ENCODE measurements at places on chromosomes 4 and X.

GRCh38 chrX:14843666-14844065, 29.2 kb downstream of the FANCB start:
- no peak for DNase-seq

DNA sequence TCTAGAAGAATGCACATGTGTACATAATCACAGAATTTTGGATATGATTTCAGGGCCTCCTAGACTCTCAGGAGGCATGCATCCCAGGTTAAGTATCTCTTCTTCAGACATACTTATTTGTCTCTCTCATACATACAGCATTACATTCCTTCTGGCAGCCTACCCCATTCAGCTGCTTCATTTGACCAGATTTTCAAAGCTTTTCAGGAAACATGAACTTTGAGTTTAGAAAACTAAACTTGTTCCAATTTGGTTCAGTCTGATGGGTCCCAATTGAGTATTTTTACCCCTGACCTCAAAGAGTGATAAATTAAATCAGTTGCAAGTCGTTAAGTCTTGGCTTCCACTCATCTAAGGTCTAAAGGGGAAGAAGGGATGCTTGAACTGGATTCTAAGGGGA, 330.9 kb downstream of the ARHGAP24 start:
- no peak for DNase-seq

GRCh38 chr4:149983401-149983800, 94.8 kb upstream of the DCLK2 start:
- DNase-seq: no peak

DNA sequence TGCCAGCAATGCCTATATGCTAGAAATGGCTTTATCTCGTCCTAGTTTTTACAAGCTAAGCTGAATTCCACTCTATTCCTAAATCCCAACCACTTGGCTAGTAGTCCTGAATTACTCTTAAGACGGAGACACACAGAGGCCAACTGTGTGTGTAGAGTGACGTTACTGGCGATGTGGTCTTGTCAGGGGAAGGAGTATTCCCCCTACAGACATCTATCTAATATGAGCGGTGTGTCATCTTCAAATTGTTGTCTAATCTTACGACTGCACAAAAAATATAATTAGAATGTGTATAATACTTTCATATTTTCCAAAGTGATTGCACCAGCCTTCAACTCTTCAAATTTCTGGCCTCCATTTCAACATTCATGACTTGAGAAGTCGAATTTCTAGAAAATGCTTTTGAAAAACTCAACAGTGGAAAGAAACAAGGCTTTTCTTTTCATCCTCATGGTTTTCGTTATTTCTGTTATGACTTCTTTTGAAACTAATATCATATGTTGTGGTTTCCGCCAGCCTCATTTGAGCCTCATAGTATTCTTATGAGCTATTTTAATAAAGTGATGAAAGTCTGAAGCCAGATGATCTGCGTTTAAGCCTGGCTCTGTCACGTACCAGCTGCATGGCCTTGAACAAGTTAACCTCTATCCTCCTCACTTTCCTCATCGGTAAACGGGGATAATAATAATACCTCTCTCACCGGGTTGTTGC, 132.3 kb downstream of the SOWAHB start:
- no peak for DNase-seq

- no peak for DNase-seq
These were observed 358.9 kb downstream of the FBXO8 start for GRCh38 chr4:173924561-173924960.

DNA sequence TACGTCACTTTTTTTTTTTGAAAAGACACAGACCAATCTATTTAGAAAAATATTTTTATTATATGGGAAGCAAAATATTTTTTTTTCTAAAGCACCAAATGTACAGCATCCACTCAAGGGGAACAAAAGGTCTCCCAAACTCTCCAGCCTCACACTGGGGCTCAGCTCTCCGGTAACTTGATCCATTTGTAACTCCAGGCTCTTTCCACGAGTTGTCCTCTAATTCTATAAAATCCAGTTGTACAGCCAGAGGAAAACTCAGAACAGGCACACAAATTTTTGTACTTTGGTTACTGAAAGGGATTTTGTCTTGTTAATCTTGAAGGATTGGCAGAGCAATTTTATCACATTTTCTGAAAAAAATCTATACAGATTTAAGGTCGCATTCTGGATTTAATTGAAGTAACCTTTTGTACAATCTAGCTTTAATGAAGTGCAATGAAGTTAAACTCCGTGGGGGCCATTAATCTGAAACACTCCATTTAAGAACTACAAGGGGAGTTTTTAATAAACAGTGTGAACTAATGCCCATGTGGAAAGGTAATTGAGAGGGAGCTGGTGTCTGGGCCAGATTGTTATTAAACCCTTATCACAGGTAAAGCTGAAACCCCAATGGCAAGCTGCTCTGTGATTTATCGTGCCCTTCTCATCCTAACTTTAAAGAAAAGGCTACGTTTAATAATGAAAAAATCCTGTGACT, 161.2 kb upstream of the FRG1 start:
- no peak for DNase-seq

GRCh38 chr4:125519371-125520146, 204.8 kb downstream of the FAT4 start:
- DNase-seq: no peak

- DNase-seq: no peak
These were observed 92.6 kb downstream of the SHROOM3 start for GRCh38 chr4:76527666-76528065.

GRCh38 chr4:113170805-113171468, 121.5 kb downstream of the ANK2 start:
- DNase-seq: no peak

GRCh38 chr4:89653012-89653411, 183.9 kb downstream of the SNCA start:
- DNase-seq: no peak

GRCh38 chr4:100017637-100018310, 67.7 kb upstream of the H2AZ1 start:
- peak; percentile 4 for DNase-seq

GRCh38 chr4:155524926-155525455, 141.7 kb upstream of the GUCY1A1 start:
- DNase-seq: no peak

DNA sequence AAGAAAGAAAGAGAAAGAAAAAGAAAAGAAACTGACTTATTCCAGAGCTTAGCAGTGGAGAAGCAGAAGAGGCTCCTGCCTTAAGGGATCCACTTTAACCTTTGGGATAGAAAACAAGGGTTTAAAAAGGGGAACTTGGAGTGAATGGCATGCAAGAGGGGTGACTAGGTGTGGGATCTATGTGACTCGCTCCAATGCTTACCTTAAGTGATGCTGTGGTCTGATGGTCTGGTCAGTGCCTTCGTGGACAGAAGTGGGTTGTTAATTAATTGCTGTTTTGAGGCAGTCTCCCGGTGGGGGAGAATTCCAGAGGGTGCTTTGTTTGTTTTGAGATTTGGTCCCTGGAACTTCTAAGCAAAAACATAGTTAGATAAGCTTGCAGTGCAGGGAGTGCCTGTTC, 21.1 kb upstream of the RHOXF1 start:
- no peak for DNase-seq

DNA sequence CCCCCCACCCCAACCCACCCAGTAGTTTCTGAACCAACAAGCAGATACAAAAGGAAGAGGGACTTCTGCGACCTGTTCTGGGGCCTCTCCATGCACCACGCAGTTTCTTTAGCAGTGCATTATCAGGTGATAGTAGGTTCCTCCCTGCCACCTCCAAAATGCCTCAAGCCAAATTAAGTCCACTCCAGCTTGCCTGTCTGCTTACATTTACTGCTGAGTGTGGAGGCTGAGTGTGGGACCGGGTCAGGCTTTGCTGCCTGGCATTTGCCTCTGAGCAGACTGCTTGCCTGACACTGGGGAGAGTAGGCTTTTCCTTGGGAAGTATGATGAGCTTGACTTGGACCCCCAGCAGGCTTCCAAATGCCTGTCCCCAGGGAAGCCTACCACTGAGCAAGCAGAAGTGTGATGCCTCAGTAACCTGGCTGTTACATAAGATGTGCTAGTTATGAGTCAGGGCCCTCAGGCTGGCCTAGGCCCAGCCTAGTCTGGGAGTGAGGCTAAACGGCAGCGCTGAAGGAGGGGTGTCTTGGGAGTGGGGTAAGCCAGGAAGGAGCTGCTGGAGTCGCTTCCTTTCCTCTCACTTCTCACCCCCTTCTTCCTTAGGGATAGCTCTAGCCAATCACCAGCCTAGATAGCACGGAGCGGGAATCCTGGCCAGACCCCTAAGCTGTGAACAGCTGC, 9.0 kb downstream of the TSC22D3 start:
- DNase-seq: peak; percentile 34

GRCh38 chr4:111641813-111642579, 503.3 kb upstream of the FAM241A start:
- peak; percentile 78 for DNase-seq

DNA sequence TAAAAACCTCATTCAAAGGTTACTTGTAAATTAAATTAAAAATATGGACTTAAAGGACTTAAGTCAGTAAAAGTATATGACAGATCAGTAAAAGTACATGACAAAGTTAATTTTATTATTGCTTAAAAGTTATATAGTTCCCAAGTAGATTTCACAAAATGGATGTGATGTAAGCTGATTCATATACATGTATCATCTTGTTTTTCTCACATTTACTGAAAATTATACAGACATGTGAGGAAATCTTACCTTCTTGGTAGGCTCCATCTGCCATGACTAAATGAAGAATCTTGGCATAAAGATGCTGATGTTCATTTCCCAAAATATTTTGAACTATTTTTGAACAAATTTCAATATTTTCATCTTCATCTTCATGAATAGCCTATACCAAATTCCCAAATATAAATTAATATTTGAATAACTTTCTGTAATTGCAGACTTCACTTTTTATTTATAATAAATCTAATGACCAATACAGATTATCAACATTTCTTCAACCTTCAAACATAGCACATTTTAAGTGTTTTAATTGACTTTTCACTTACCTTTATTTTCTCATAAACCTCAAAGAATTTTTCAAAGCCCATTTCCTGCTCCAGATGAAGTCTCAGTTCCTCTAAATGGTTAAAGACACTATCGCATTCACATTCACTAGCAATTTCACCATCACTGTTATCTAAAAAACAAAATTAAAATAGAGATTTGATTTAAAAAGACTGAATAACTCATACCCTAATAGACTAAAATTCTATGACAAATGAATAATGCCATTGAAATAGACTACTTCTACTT, 129.4 kb upstream of the SH3RF1 start:
- no peak for DNase-seq

DNA sequence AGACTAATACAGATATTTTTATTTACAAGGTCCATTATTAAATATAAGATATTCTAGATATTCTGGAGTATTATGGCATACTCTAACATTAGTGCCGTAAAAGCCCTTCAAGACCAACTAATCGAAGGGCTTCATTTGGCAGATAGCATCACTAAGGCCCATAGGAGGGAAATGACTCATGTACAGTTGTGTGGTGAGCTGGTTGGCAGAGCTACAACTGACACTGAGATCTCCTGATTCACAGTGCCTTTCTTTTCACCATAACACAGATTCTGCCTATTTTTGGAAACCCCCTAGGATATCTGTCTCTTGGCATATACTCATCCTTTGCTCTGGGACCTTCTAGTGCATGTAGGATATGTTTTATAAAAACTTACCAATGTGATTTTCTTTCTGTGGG, 201.7 kb upstream of the AFF2 start:
- no peak for DNase-seq

- no peak for DNase-seq
These were observed 159.9 kb upstream of the SLIT2 start for GRCh38 chr4:20091781-20092180.

DNA sequence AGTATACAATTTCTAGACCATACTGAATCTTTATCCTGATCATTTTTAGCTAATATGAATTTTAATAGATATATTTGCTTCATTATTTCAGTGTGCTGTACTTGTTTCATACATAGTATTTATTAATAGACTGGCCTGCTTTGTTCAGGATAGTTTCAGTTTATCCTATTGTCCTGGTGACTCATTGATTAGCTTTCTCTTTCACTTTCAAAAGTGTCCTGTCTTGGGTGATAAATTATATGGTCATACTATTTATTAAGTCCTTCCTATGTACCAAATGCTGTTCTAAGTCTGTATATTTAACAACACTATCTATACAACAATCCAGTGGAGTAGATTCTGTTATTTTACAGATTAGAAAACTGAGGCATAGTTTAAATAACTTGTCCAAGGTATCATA, 153.8 kb upstream of the RAPGEF2 start:
- no peak for DNase-seq

GRCh38 chrX:8191022-8191421, 20.0 kb upstream of the VCX2 start:
- no peak for DNase-seq
